ENCODE measurements at places on chromosomes 1 and 21.

DNA sequence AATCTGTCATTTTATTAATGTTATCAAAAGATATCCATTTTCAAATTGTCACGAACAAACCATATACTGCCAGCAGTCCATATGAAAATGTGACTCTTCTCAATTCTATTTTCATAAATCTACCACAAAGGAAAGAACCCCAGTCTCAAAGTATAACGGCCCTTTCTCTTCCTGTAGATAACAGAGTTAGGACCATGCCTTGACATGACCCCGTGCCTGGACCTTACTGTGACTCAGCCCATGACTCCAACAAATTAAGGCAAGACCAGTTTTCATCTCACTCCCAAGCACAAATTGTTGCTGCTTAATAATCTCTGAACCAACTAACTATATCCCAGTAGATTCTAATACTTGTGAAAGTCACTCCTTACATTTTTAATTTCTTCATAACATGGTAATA, 124.4 kb upstream of the NFIA start:
- H3K27ac ChIP-seq: no peak overlapping the region
- no peaks in the 10 kb centered on the region for H3K36me3 ChIP-seq
- H3K4me1 ChIP-seq: no peaks in the 10 kb centered on the region
- DNase-seq: no peak

DNA sequence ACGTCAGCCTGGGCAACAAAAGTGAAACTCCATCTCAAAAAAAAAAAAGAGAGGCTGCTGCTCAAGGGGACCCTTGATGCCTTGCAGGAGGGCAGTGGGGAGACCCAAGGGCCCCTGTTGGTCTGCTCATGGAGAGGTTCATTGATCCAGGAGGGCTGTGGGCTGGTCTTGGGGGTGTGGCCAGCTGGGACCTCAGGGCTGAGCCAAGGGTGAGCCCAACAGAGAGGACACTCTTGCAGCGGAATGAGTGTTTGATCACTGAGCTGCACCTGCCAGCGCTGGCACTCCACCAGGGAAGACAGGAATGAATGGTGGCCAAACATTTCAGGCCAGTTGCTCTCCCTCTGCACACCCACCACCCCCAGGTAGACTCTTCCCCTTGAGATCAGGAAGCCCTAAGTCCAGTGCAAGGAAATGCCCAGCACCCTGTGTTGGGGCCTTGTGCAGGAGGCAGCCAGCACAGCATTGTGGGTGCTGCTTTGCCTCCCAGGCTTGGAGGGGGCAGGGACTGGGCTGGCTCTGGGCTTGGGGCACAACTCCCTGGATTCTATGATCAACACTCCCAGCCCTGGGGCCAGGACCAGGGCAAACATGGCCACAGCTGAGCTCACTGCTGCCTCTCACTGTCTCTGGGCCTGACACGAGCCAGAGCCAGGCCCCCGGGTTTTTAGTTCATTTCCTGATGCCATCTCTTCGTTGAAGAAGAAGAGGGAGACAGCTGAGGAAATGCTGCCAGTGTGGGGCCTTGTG, 50.7 kb downstream of the IRF2BP2 start:
- no peak overlapping the region for H3K4me3 ChIP-seq
- H3K27me3 ChIP-seq: no peaks in the 10 kb centered on the region
- DNase-seq: no peak
- no peaks in the 10 kb centered on the region for H3K36me3 ChIP-seq

DNA sequence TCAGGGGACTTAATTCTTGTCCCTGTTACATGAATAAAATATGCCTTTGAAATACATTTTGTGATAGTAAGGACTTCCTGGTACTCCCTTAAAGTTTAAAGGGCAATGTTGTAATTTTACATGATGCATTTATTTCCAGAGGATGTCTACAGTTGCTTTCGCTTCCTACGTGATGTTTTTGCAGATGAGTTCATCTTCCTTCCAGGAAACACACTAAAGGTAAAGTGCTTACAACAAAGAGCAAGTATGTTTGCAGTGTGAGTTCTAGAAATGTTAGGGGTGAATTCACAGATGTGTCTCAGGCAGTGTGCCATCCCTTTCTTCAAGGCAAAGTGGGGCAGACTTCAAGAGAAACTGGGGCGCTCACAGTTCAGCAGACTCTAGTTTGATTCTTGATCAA, 31.2 kb downstream of the GNPAT start:
- no peak overlapping the region for H3K27ac ChIP-seq
- H3K36me3 ChIP-seq: peaks cover 43% of the 10 kb centered on the region
- DNase-seq: no peak
- H3K4me1 ChIP-seq: peaks cover 5% of the 10 kb centered on the region

GRCh38 chr1:55937840-55938375, 641.5 kb downstream of the PLPP3 start:
- no peaks in the 10 kb centered on the region for H3K27me3 ChIP-seq
- no peak overlapping the region for H3K27ac ChIP-seq
- H3K4me3 ChIP-seq: no peak overlapping the region

GRCh38 chr21:44424608-44425306, 30.6 kb upstream of the LRRC3 start:
- H3K4me1 ChIP-seq: no peaks in the 10 kb centered on the region
- H3K27ac ChIP-seq: no peak overlapping the region
- no peak for DNase-seq
- no peak overlapping the region for H3K4me3 ChIP-seq
- H3K27me3 ChIP-seq: no peaks in the 10 kb centered on the region

GRCh38 chr1:18542351-18542750, 61.6 kb downstream of the KLHDC7A start:
- no peaks in the 10 kb centered on the region for H3K4me1 ChIP-seq
- H3K27me3 ChIP-seq: peaks cover 95% of the 10 kb centered on the region
- DNase-seq: no peak
- no peaks in the 10 kb centered on the region for H3K36me3 ChIP-seq

DNA sequence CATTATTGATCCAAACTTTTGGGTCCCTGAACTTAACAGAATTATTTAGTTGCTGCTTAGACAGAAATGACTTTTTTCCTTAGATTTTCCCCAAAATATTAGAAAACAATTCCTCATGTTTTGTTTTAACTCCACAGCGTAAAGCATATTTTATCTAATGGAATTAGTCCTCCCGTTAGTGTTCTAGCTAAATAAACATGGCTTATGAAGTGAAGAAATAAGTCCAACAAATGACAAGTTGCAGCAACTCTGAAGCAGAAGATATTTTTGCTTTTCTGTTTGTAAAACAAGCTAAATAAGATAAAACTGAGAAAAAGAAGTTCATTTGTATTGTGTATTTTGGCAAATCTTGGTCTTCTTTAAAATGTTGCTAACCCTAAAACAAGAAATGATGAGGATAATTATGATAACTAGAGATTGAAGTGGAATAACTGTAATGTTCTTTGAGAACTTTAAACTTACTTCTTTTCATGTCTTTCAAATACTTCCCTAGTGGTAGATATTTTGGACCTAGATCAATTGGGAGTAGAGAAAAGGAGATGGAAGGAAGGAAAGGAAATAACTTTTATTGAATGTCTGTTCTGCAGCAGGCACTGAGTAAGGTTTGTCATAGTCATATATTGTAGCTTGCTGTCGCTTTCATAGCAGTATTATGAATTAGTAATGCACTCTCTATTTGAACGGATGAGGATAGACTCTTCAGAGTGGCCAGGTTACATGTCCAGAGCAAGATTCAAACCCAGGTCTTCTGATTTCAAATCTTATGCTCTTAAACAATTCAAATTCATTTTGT, 12.5 kb downstream of the NFIA start:
- H3K4me1 ChIP-seq: peaks cover 29% of the 10 kb centered on the region
- no peak overlapping the region for H3K4me3 ChIP-seq
- no peaks in the 10 kb centered on the region for H3K36me3 ChIP-seq
- H3K27ac ChIP-seq: no peak overlapping the region
- H3K27me3 ChIP-seq: no peaks in the 10 kb centered on the region

- H3K36me3 ChIP-seq: no peaks in the 10 kb centered on the region
- no peak overlapping the region for H3K4me3 ChIP-seq
- no peak for DNase-seq
- no peak overlapping the region for H3K27ac ChIP-seq
- no peaks in the 10 kb centered on the region for H3K4me1 ChIP-seq
Observed at GRCh38 chr1:67605209-67605780, 79.7 kb upstream of the GADD45A start.

DNA sequence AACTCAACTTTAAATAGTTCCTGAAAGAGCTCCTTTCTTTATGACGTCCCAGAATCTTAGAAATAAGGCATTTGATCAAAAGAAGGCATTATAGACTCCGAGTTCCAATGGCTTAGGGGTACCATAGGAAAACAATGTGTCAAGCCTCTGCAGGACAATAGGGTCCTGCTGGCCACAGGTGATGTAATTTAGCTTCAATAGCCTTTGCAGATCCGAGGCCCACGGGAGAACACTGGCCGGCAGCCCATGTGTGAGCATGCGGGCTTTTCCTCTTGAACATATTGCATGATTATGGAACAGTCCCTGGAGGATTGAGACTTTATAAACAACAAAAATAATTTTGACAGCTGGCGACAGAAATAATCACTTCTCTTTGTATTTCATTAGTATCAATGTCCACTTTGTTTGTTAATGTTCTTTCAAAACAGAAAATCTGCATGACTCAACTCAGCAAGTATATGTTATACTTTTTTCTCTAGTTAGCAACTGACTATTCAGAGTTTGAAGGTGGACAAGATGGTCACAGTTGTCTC, 49.0 kb upstream of the NR5A2 start:
- H3K4me3 ChIP-seq: no peak overlapping the region
- H3K36me3 ChIP-seq: no peaks in the 10 kb centered on the region
- H3K4me1 ChIP-seq: no peaks in the 10 kb centered on the region
- no peak overlapping the region for H3K27ac ChIP-seq

- no peak overlapping the region for H3K27ac ChIP-seq
- H3K36me3 ChIP-seq: no peaks in the 10 kb centered on the region
- peaks cover 19% of the 10 kb centered on the region for H3K27me3 ChIP-seq
- H3K4me3 ChIP-seq: no peak overlapping the region
- DNase-seq: no peak
Observed at GRCh38 chr1:170377440-170377839, 154.5 kb upstream of the GORAB start.
